ENCODE measurements at places on chromosomes 11 and 22.

- no peak for DNase-seq
Observed at GRCh38 chr22:34950489-34950888, 115.5 kb upstream of the ISX start.

GRCh38 chr22:46484861-46485595 lies 52.4 kb downstream of the CELSR1 start:
- no peak for DNase-seq

- peak; percentile 43 for DNase-seq
Observed at GRCh38 chr11:69376155-69377028, 82.4 kb downstream of the MYEOV start.

DNA sequence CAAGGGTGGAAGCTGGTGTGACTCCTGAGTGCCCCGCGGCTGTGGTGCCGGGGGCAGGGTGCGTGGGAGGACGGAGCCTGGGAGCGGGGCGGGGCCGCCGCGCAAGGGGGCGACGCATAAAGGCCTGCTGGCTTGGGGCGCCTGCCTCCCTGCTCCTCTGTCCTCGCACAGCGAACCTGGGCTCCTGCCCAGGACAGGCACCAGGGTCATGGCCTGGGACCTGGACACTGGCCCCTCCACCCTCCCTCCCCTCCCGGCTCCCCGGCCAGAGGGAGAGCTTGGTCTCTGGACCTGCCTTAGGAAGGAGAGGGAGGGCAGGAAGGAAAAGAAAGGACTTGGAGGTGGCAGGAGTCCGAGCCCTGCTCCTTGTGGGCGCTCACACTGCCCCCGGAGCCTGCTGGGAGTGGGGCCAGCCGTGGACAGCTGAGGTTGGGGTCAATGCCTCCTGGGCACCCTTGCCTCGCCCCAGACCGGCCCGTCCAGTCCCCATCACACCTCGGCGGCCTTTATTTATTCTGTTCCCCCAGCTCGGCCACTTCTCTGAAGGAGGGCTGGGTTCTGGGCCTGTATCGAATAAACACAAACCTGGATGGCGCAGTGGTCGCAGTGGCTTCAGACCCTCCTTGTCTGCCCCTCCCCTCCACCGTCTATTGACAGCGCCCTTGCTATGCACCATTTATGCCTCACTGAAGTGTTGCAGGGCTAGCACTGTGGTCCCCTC lies 8.7 kb downstream of the SLC16A8 start:
- no peak for DNase-seq

DNA sequence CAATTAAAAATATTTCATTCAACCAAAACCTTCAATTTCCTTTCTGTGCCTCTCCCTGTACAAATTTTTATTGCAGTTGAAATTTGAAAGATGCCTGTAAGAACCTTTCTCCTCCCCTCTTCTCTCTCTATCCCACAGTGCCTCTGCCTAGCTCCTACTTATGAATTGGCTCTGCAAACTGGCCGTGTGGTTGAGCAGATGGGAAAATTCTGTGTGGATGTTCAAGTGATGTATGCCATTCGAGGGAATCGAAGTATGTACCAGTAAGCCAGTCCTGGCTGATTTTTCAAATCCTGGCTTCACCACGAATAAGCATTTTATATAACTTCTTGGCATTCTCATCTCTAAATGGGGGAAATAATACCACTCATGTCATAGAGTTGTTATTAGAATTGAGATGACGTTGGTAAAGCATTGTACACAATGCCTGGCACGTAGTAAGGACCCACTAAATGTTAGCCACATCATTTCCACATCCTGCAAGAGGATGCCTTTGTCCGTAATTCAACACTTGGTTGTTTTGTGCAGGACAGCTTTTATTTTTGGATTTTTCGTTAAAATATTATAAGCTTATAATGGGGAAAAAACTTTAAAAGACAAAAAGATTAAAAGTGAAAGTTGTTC lies 6.0 kb downstream of the DDX25 start:
- no peak for DNase-seq

DNA sequence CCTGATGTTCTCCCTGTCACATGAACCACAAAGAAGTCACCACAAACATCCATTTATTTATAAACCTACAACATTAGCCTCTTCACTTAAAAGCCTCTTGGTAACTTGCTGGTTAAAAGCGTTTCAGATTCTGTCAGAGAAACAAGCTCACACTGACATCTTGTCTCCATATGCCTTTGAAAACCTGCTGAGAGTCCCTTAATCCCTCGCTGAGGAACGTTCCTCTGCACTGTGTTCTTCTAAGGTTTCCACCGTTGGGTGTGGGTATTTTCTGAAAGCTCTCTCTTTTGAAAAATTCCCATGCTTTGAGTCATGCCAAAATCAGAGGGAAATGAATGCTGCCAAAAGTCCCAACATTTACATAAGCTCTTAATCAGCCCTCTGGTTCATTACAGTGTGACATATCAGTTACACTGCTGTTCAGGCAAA lies 149.8 kb downstream of the CCDC34 start:
- DNase-seq: peak; percentile 86

- DNase-seq: peak; percentile 12
Observed at GRCh38 chr22:30782613-30783012, 87.9 kb downstream of the OSBP2 start.

DNA sequence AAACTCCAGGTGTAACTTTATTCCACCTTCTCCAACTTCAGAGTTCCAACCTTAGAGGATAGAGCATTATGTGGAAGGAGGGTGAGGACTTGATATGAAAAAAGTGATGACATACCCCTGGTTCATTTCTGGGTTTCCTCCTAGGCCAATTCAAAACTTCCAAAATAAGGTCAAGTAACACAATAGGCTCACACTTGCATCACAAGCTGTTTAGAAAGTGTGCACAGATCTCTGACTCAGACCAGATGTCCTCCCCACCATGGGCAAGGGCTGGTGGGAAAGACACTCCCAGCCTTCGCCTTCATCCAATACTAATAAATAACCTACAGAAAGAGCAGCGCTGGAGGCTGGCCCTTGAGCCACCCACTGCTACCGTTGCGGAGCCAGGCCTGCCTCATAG lies 5.8 kb upstream of the BUD13 start:
- DNase-seq: no peak

DNA sequence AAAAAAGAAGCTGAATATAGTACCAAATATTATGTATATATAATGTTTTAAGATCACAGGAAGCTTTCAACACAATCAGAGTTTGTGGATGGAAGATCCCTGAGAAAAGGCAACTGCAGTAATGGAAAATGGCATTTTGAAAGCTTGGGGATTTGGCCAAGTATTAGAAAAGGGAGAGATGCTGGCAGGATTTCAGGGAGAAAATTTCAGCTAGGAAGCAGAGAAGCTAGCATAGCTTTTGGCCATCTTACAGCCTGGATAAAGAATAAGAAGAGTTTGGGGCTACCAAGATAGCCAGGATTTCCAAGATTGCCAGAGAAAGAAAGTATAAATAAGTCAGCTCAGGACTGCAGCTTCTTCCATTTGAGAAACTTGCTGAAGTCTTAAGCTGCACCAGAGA lies 440.8 kb upstream of the LUZP2 start:
- DNase-seq: no peak

DNA sequence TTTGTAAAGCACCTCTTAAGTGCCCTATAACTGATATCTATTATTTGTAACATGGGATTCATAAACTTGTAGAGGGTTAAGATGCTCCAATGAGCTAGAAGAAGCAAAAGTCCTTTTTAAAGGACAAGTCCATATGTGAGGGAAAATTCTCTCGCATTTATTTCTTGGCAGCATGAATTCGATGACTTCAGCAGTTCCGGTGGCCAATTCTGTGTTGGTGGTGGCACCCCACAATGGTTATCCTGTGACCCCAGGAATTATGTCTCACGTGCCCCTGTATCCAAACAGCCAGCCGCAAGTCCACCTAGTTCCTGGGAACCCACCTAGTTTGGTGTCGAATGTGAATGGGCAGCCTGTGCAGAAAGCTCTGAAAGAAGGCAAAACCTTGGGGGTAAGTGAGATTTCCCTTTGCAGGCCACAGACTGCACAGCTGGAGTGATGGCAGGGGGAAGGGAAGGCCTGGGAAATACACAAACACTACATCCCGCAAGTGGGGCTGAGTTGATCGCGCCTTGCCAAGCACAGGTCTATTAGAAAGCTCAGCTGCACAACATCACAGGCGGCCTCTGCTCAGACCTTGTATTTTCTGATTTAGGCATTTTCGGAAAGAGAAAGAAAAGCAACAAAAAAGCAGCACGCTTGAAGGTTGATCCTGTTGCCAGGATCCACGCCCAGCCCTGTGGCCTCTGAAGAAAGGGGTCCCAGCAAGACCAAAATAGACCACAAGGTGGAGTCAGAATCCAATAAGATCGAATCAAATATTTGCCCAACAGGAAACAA lies 1.5 kb downstream of the MS4A8 start:
- peak; percentile 13 for DNase-seq

DNA sequence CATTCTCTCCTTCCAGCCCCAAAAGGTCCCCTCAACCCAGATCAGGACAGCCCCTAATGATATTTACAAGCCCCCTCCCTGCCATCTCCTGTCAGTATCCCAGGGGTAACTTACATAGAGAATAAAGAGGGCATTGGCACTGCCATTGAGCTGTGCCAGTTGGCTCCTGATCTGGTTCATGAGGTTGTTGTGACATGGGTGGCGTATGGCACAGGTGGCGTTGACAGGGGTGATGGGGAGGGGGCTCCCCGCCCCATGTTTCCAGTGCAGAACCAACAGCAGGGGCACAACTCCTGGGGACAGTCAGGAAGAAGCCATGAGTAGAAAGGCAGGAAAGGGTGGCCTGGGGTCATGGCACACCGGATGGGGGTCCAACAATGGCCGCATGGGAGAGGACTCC lies 1.9 kb downstream of the LIF start:
- DNase-seq: no peak

GRCh38 chr11:17164361-17165246 lies 43.2 kb downstream of the PIK3C2A start:
- peak; percentile 22 for DNase-seq

DNA sequence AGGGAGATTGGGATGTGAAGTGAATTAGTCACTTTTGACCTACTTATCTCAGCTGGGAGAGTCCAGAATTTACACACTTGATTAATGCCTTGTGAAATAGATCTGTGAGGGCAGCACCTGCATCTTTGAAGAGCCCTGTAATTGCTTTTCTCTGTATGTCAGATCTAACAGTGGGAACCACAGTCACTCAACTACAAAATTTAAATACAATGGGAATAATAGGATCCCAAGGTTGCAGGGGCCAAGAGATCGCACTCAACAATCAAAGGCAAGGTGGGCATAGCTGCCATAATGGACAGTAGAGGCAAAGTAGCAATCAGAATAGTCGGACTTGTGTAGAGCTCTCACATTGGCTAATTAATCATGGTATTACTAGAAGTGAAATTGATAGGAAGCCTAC lies 45.5 kb upstream of the NARS2 start:
- no peak for DNase-seq

DNA sequence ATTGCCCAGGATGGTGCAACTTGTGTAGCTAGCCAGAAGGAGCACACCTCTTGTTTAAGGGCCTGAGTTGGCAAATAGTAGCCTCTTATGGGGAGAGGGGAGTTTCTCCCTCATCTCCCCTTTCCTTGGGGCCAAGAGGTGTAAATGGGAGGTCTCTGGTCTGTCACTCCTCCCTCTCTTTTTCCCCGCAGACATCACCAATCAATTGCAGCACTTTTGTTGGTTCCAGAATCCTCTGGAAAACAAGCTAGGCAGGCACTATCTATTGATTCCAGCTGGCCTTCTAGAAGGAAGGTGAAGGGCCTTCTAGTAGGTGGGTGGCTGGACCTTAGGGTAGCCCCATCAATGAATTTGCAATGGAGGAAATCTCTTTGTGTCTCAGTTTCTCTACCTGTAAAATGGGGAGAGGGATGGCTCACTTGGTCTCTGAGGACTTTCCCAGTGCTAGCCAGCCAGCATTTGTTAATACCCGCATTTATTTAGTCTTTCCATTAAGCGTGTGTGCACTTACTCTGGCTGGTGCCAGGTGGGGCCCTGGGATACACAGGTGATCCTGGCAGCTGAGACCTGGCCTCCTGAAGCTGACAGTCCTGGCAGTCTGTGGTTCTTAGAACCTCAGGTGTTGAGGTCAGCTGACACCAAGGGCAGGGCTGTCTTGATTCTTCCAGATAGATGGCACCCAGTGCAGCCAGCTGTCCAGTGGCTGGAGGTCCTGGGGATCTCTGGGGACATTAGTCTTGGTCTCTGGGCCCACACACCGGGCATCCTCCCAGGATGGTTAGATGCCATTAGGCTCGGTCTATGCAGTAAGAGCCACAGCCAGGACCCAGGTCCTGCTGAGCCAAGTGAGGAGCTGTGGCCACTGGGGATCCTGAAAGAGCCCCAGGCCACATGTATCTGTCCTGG lies 51.7 kb downstream of the TSPAN18 start:
- DNase-seq: no peak

GRCh38 chr11:73623686-73624085 lies 22.7 kb upstream of the PLEKHB1 start:
- DNase-seq: no peak

DNA sequence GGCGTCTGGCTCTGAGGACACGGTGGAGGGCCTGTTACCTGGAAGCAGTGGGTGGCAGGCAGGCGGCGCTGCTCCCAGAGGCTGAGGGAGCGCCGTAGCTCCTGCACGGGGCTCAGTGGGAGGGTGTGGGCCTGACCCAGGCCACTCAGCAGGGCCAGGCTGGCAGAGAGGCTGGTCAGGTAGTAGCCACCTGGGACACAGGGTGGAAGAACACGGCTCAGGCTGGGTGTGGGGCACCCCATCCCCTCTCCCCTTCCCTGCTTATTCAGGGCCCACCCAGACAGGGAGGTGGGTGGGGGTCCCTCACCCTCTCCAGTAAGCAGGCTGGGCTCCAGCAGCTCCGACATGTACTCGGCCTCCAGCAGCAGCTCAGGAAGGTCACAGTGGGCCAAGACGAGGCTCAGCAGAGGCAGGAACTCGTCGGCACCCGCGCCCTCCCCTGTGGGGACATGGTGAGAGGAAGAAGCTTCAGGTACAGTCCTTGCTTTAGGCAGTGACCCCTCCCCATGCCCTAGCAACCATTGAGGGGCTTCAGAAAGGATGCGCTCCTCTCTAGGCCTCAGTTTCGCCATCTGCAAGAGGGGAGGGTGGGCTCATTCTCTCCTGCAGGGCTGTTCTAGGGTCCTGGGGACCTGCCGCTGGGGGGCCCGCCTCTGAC lies 2.9 kb downstream of the RIN1 start:
- no peak for DNase-seq

DNA sequence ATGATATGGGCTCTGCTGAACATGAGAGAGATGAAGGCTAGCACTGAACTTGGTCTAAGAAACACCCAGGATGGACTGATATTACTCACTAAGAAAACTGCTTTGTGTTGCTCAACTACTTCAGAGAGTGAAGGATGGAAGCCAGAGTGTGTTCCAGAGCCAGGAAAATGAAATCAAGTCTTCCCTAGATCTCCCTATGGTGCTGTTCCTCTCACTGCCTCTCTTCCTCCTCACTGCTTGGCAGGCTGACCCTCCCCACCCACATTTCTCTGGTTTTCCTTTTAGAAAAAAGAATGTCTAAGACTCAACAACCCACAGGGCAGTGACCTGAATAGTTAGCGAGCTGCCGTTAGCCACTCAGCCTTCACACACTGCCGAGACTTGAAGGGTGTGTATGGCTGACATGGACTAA lies 65.6 kb downstream of the CCDC81 start:
- no peak for DNase-seq

- no peak for DNase-seq
Observed at GRCh38 chr11:61919705-61920631, 2.6 kb upstream of the RAB3IL1 start.

- no peak for DNase-seq
Observed at GRCh38 chr22:33300165-33300564, 242.0 kb upstream of the SYN3 start.

All from epithelial cell of esophagus (primary cell).